T-helper 22 cell (primary cell): ENCODE measurements at places on chromosomes 2 and 18.

DNA sequence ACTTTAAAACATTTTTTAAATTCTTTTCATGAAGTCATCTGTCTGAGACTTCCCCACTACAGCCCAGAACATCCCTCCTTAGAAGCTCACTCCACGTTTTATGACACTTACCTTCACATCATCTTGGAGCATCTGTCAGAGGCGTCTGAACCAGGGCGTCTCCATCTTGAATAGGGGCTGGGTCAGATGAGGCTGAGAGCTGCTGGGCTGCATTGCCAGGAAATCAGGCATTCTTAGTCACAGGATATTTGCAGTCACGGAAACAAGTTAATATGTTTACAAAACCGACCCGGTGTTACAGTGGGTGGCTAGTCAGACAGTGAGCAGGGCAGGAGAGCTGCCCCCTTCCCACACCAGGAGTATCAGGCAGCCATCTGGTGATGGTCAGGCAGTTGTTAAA lies 456.5 kb downstream of the FBXO15 start:
- no peak for DNase-seq

GRCh38 chr18:37508207-37508606 lies 57.4 kb downstream of the CELF4 start:
- no peak for DNase-seq

GRCh38 chr2:233003658-233004555 lies 9.1 kb downstream of the NGEF start:
- DNase-seq: no peak

DNA sequence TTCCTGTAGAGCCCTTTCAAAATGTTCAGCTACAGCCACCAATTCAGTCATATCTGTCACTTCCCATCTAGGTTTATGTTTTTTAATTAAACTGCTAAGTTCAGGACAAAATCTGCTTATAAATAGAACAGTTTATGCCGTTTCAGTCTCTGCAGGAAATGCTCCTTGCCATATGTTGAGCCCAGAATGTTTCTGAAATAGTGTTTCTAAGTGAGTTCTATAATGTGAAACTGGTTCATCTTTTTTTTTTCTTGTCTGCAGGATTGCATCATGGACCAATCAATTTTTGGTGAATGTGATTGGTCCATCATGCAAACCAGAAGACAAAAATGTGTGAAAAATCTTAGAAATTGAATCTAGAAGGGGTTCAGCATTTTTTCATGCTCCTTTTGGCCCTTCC lies 30.2 kb upstream of the RHOB start:
- no peak for DNase-seq

DNA sequence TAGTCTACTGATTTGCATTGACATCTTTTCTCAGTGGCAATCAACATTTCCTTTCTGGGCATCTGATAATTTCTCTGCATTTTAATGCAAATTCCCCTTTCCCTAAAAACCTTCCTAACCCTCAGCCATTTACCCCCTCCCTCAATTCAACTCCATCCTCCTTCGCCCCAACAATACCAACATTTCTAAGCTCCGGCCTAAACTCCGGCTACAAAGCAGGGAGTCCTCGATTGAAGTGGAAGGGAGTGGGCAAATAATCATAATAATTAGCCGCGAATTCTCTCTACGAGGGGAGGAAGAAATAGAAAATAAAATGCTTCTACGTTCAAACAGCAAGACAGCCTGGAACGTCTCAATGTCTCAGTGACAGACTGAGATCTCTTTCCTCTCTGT lies 4.6 kb downstream of the BCL11A start:
- DNase-seq: no peak

DNA sequence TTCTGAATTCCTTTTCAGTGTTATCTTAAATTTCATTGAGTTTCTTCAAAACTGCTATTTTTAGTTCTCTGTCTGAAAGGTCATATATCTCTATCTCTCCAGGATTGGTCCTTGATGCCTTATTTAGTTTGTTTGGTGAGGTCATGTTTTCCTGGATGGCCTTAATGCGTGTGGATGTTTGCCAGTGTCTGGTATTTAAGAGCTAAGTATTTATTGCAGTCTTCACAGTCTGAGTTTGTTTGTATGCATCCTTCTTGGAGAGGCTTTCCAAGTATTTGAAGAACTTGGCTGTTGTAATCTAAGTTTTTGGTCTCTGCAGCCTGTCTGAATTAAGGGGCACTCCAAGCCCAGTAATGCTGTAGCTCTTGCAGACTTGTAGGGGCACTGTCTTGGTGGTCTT lies 249.3 kb downstream of the ZNF385B start:
- DNase-seq: no peak

DNA sequence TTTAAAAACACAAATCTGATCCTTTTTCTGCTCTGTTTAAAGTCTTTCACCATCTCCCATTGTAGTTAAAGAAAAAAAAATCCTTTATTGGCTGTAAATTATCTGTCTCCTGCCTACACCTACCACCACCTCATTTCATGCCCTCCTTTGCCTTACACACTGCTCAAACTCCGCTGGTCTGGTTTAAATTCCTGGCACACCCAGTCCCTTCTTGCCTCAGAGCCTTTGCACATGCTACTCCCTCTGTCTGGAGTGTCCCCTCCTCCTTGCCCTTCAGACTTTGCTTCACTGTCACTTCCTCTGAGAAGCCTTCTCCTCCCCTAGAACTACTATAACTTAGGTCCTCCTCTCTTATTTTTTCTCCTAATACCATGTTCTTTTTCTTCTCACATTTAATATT lies 49.6 kb downstream of the OSBPL6 start:
- DNase-seq: no peak
